ENCODE measurements at places on chromosomes 5 and 9.

DNA sequence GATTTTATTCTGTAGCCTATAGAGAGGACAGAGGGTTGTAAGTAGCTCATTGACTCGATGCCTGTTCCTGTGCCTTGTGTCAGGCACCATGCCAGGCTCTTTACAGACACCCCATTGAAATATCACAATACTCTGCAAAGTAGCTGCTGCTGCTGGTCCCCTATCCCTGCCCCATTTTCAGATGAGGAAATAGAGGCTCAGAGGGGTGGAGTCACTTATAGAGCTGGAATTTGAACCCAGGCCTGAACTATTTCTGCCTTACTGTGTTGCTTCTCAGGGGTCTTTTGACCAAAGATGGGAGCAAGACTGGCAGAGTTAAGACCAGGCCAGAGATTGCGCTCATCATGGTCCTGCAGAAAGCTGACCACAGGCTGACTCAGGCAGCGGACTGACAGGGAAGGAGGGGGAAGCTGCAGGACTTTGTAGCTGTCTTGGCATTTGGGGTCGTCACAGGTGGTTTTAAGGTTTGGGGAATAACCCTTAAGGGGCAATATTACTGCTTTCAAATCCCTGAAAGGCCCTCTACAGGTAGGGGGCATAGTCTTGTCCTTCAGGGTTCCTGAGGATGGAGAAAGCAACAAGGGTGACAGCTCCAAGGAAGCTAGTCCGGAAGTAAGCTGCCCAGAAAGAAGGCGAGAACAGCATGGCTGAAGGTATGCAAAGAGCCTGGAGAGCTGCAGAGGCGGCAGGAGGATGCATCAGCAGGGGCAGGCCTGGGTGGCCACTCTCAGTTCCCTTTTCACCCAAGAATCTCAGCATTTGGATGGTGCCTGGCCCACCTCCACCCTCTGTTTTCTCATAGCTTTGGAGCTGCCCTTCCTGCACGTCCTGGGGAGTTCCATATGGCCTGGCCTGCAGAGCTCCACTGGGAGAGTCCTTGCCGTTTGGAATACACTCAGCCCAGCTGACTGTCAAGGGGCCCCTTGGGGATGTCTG is 18.3 kb upstream of the NDST1 start:
- no peak for DNase-seq

- no peak for DNase-seq
These were observed 260.3 kb upstream of the DAPK1 start for GRCh38 chr9:87237336-87237735.

- DNase-seq: no peak
These were observed 308.7 kb downstream of the SPOCK1 start for GRCh38 chr5:137190441-137190840.

- no peak for DNase-seq
These were observed 126.7 kb downstream of the SNX18 start for GRCh38 chr5:54644226-54644625.

DNA sequence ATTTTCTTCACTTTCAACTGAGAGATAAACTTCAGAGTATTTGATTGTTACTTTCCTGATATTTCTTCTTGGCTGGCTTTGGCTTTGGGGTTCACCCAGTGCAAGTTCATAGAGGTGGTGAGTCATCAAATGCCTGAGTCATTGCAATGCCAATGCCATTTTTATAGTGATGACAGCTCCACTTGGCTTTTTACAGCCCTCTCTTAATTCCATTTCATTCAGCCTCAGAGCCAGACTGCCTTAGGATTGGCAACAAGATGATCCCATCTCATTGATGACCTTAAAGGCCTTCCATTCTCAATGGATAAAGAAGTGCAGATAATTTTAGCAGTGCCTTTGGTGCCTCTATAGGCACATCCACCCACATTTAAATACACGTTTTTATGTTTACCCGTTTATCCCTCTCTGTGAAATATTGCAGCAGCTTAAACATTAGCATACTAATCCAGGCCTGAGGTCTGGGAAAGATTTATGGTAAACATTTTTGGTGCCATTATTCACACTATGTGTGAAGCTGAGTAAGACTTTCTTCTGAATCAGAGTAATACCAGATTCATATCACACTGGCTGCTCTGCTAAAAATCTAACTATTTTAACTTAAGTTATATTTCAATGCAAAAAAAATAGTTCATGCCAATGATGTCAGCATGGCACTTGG is 88.9 kb upstream of the TYRP1 start:
- no peak for DNase-seq

DNA sequence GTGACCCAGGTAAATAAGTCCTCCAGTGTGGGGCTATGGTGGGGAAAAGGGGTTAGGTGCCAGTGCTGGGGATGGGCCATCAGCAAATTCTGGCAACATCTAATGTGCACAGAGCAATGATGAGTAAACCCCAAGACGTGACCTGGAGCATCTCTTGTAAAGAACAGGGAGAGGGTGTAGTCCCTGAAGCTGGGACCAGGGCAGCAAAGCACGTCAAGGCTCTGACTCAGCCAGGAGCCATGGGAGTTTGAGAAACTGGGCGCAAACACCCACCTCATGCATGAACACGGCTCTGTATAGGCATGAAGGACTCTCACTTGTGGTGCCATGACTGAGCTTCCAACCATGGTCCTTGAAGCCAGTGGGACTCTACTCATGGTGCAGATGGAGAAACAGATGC is 51.8 kb downstream of the DUSP1 start:
- DNase-seq: no peak

DNA sequence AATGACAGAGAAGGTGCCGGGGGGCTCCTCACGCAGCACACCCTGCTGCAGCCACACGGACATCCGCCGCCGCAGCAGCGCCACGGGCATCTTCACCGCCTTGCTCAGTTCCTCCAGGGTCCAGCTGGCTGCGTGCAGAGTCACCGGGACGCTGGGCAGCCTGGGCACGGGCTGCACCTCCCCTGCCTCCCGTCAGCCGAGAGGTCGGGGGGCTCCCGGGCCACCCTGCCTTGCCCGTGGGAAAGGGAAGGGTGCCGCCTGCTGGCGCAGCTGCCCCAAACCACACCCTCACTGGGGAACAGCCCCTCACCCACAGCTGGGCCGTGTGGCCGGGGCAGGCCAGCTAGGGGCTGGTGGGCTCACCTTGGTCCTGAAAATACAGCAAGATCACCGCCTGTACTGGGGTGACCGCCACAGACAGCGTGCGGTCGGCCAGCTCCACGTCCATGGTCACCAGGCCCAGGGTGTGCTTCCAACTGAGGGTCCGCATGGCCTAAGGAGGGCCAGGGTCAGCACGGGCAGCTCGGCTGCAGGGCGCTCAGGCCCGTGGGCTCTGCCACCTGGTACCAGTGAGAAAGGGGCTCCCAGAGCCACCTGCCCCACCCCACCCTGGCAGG is 3.6 kb upstream of the TMEM210 start:
- DNase-seq: no peak

DNA sequence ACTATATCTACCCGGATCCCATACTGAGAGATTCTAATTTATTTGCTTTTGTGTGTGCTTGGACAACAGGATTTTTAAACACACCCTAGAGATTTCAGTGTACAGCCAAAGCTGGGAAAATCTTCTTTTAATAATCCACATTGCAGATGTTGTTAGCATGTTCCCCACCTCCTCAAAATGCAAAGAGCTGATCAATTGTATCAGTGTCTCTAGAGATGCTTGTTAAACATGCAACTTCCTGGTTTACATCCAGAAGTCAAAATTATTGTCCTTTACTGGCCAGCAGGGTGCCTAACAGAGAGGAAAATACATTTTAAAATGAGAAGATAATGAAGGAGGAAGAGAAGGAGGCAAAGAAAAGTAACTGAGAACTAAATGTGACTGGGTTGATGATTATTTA is 793.3 kb downstream of the SEMA5A start:
- no peak for DNase-seq

DNA sequence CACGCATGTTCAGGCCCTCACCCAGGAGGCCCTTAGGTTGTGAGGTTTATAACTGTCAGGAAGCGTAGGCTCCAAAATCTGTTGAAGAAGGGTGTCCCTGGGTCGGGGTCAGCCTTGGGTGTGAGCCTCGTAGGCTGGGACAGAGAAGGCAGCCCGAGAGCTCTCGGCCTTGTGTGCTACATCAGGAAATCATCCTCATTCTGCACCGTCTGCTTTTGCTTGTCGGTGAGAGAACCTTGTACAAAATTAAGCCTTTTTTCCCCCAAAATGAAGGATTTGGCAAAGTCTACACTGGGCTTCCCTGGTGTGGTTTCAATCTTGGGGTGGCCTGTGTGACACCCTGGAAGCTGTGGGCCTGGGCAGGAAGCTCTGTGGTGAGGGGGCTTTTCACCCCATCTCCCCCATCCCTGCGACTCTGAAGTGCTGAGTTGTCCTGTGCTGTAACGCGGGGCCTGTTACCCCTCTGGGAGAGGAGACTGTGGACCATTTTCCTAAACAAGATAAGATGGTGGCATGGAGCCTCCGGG is 55.3 kb downstream of the AHRR start:
- DNase-seq: no peak

DNA sequence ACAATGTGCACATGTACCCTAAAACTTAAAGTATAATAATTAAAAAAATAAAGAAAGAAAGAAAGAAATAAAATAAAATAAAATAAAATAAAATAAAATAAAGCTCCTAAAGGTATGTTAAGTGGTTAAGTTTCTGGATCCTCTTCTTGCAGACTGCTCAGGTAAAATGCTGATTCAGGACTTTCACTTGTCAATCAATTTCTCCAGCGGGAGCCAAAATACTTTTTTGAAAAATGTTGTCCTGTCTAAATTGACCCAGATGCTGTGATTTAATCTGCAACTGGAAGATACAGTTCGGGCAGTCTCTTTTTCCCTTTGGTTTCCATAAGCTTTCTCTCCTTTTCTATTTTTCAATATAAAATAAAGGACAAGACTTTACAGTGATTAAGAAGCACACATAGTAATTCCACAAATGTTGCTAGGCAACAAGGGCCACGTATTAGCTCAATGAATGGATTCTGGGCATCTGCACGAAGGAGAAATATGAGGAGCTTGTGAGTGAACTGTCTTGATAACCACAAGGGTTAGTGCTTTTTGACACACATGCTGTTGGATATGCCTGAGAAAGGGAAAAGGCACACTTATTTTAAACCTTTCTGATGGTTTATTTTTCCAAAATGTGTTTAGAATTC is 38.6 kb downstream of the HTR4 start:
- no peak for DNase-seq

All from activated CD4-positive, CD25-positive, alpha-beta regulatory T cell treated with anti-CD3 and anti-CD28 coated beads, Interleukin-2, amount 50 U/mL, for 72 hours (primary cell).